T-helper 2 cell treated with Interferon-gamma antibody and Interleukin-4, amounts not matched to agents 5 μg/mL and 100 μg/mL, for 36 hours (primary cell): ENCODE measurements at places on chromosomes 5 and 9.

- no peak for DNase-seq
Observed at GRCh38 chr9:124625087-124625486, 117.9 kb upstream of the NR5A1 start.

- no peak for DNase-seq
Observed at GRCh38 chr5:141919218-141920119, 4.2 kb upstream of the DELE1 start.

- DNase-seq: no peak
Observed at GRCh38 chr5:53643445-53643844, 83.0 kb downstream of the NDUFS4 start.

DNA sequence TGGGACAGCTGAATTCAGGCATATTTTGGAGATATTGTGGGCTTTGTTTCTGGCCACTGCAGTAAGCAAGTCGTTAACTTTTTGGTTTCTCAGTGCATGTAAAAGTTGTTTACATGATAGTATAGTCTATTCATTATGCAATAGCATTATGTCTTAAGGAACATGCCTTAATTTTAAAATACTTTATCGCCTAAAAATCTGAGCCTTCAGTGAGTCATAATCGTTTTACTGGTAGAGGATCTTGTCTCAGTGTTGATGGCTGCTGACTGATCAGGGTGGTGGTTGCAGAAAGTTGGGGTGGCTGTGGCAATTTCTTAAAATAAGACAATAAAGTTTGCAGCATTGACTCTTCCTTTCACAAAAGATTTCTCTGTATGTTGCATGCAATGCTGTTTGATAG is 5.1 kb downstream of the SCGB3A1 start:
- no peak for DNase-seq

DNA sequence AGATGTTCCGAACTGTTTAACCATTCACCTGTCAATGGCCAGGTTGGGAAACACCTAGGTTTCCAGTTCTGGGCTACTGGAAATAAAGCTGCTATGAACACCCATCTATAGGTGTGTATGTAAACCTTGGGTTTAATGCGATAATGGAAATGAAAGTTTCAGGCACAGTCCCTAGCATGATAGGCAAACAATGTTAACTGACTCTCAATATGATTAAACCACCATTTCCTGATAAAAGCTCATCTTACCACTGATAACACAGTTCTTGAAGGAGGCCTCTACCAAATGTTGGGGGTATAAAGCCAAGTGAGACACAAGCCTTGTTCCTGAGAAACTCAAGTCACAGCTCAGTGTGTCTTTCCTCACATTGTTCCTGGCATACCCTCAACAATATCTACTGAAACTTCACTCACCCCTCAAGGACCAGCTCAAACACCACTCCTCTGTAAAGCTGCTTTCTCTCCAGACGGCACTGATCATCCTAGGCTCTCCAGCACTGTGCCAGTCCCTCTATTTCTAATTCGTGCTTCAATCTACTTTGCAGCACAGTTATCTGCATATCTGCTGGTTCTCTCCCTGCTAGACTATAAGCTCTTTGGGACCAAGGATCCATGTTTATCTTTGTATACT is 15.8 kb downstream of the RAB14 start:
- no peak for DNase-seq

GRCh38 chr9:124809741-124810500 is 33.0 kb downstream of the OLFML2A start:
- DNase-seq: no peak

GRCh38 chr5:140024928-140025327 is 18.2 kb downstream of the NRG2 start:
- DNase-seq: no peak

- DNase-seq: no peak
Observed at GRCh38 chr9:92185096-92185495, 69.9 kb upstream of the SPTLC1 start.

GRCh38 chr5:177402271-177403043 is 2.0 kb upstream of the PFN3 start:
- peak; percentile 68 for DNase-seq

- no peak for DNase-seq
Observed at GRCh38 chr5:162591724-162592123, 524.2 kb downstream of the GABRG2 start.

DNA sequence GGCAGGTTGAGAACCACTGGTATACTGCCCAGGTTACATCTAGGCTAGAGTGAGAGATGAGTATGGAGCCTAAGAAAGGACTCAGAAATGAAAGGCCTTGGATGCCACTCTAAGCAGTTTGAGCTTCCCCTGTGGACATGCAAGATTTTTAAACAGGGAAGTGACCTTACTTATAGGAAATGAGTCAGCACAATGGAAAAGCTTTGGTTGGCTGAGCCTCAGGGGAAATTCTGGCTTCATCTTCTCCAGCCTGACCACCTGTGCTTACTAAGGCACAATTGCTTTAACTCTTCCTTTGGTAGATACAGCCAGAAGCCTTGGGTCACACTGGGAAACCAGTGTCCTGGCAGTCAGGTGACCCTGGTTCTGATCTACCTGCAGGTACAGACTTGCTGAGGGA is 380.2 kb upstream of the ZNF462 start:
- DNase-seq: no peak

DNA sequence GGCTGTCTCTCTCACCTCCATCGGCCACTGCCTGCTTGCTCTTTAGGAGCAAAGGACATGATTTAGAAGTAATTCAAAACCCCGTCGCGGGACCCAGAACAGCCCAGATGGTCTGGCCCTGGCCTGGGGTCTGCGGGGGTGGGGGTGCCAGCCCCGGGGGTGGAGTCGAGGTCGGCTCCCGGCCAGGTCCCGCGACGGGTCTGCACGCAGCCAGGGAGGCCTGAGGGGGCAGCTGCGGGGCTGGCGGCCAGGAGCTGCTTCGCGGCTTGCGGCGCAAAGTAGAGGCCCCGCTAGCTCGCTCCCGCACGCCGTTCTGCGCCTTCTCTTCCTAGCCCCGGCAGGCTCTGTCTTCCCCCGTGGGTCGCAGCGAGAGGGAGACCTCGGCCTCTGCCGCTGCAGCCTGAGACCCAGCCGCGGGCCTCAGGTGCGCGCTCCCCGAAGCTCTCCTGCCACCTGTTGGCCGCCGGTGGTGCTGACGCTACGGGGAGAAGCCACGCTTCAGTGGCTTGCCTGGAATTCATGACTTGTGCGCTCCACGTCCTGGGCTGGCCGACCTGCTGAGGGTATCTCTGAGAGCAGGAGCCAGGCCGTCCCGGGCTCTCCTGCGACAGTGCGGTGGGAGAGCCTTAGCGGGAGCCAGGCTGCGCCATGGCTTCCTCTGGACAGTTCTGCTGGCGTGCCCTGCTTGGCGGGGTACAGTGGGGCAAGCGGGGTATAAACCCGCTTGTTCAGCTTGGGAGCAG is 157.2 kb upstream of the PITX1 start:
- peak; percentile 57 for DNase-seq

- DNase-seq: no peak
Observed at GRCh38 chr5:95818181-95819147, 4.1 kb downstream of the GLRX start.

DNA sequence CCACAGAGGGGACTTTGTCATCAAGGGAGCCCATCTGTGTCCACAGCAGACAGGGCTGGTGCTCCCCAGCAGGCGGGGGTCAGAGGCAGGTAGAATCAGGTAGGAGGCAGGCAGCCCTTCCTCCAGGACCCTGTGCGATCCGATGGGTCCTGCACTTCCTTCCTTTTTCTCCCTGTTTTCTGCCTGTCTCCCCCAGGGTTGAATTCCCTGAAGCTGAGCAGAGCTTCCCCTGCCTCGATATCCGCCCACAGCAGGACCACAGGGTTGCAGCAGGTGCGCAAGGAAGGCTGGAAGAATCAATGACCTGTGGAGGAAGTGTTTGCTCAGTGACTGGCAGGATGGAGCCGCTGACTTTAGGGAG is 69.2 kb downstream of the MRPL36 start:
- DNase-seq: no peak

DNA sequence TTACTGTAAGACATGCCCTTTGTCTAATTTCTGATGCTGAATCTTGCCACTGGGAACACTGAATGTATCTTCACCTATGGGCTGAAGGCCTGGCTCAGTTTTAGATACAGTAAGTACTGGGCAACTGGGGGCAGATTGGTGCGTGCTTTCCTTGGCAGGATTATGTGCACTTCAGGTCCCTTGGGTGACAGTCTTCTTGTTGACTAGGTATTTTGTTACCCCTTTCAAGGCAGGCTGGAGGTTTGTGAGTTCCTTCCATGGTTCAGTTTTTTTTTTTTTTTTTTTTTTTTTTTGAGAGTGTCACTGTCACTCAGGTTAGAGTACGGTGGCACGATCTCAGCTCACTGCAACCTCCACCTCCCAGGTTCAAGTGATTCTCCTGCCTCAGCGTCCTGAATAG is 7.6 kb downstream of the ZMAT2 start:
- no peak for DNase-seq

- peak; percentile 73 for DNase-seq
Observed at GRCh38 chr5:150783422-150783928, 4.9 kb downstream of the SMIM3 start.

DNA sequence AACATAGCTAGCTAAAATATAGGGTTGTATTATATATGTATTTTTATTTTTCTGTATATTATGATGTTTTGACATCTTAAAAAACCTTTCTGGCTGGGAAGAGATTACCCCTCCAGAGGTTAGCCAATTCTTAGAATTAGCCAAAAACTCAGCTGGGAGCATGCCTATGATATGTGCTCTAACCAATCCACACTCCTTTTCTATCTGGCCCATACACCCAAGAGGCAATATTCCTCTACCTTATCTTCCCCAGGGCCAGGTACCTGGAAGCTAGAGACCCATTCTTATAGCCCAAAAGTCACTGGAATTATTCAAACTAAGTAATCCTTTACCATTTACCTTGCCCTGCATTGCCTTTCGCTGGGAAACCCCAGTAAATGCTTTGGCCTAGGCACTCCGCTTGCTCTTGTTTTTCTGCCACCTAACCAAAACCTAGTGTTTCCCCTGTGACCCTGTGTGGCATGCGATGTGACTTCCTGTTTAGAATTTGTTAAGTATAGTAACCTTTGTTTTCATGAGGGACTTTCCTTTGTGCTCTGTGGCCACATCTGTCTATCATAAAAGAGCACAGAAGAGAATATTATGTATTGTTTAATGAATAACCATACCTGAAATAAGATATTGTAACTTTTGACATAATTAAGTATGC is 37.4 kb downstream of the CSNK1G3 start:
- peak; percentile 58 for DNase-seq

GRCh38 chr9:70030156-70030555 is 13.5 kb upstream of the MAMDC2 start:
- DNase-seq: no peak

DNA sequence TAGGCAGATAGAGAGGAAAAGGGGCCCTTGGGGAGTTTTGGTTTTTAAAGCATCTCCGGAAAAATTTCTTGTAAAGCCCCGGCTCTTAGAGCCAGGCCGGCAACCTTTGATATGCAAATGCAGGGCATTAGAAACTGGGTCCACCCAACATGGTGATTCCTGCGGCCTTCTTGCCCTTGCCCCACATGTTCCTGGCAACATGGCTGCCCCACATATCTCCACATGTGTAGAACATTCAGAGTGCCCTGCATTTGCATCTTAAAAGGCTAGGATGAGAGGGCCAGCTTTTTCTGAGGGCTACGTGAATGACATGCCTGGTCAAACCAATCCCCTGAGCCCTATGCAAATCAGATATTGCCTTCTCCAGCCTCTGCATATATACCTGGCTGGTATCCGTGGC is 5.0 kb upstream of the SNAPC3 start:
- DNase-seq: no peak

DNA sequence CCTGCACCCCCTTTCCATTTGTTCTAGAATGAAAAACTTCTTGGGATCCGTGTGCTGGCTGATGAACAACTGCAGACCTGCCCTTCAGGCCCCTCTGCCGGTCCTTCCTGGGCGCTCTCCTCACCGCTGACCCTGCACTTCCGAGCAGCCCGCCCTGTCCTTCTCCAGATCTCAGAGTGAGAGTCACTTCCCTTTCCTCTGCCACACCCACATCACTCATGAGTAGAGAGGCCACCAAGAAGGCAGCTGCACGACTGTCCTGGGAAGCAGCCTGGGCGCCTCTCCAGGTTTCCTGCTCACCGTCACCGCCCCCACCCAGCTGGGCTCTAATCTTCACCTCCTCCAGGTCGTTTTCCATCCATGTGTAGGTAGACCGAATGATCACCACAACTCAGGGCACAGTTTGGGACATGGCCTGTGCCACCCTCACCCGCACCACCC is 35.0 kb upstream of the NSMF start:
- no peak for DNase-seq

DNA sequence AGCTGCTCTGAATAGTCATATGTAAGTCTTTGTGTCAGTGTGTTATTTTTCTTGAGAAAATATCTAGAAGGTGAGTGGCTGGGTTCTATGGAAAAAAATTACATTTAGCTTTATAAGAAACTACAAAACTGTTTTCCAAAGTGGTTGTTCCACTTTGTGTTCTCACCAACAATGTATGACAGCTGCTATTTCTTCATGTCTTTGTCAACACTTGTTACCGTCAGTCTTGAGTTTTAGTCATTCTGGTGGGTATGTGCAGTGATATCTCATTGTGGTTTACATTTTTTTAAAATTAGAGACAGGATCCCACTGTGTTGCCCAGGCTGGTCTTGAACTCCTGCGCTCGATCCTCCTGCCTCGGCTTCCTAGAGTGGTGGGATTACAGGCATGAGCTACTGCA is 246.4 kb downstream of the PJA2 start:
- DNase-seq: no peak
